Left lung (tissue), 14 donors: ENCODE measurements at places on chromosomes 5 and 9.
A peak's percentile ranks its signal among the peaks of the same experiment; 100 is the strongest.

DNA sequence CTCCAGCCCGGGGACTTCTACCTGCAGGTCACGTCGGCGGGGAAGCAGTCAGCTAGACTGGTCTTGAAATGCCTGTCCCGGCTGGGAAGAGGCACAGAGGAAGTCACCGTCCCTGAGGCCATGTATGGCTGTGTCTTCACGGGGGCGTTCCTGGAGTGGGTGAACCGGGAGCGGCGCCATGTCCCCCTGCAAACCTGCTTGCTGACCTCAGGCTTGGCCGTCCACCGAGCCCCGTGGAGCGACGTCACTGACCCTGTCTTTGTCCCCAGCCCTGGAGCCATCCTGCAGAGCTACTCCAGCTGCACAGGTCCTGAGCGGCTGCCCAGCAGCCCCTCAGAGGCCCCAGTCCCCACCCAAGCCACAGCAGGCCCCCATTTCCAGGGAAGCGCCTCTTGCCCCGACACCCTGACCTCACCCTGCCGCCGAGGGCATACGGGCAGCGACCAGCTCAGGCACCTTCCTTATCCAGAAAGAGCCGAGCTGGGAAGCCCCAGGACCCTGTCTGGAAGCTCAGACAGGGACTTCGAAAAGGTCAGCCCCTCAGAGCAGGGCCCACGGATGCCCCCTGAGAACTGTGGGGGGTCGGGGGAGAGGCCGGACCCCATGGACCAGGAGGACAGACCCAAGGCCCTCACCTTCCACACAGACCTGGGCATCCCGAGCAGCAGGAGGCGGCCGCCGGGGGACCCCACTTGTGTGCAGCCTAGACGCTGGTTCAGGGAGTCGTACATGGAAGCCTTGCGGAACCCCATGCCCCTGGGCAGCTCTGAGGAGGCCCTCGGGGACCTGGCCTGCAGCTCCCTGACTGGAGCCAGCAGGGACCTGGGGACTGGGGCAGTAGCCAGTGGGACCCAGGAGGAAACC, 47.8 kb downstream of the PLEKHG4B start:
- no peak for DNase-seq

DNA sequence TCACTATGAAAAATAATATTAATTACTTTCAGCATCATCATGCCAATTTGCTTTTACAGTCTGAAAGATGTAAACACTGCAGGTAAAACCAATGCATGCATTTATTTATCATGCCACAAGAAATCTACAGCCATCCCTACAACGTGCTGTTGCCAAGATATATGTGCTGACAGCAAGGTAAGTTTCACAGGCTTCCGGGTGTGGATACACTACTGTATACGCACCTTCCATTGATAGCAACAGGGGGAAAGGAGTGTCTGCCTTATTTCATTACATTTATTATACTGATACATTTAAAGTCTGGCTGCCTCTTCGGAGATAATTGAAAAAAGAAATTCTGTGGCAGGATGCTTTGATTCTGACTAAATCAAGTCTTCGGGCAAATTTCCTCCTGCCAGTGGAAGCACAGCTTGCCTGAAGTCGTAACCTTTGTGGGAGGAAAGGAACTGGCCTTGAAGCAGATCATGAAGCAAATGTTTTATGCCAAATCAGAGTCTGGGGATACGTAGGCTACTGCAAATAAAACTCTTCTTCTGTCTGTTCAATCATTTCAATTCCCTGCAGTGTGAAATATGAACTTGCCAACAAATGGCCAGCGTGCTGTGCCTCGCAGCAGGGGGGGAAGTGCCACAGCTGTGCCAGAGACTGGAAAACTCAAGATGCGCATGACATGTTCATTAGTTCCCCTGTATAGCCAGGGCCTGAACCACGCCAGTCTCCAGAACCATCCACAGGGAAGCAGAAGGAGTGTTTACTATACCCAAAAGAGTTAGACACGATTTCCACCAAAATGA, 268.1 kb downstream of the EFNA5 start:
- peak; percentile 34 for DNase-seq

- DNase-seq = no peak
These were observed at the start of gene PIP5KL1 for GRCh38 chr9:127930231-127931091. Gene PIP5KL1 (minus strand): TSS chr9:127930777. CDS start chr9:127930752, 25 bp downstream.

GRCh38 chr9:127014216-127014909, 99.8 kb downstream of the RALGPS1 start:
- DNase-seq = no peak

- no peak for DNase-seq
These were observed 215.1 kb upstream of the NREP start for GRCh38 chr5:111972080-111972479.

- no peak for DNase-seq
These were observed 72.0 kb downstream of the PIK3R1 start for GRCh38 chr5:68287631-68287975.

DNA sequence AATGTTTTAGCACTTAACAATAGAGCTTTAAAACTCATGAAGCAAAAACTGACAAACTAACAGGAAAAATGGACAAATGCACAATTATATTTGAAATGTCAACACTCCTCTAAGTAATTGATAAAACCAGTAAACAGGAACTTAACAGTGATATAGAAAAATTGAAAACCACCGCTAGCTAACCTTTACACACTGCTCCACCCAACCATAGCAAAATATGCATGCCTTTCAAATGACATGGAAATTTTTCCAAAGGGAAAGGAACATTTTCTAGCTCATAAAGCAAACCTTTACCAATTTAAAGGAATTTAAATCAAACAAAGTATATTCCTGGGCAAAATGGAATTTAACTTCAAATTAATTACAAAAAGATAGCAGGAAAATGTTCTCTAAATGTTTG, 109.2 kb downstream of the ADAMTS19 start:
- DNase-seq = no peak
